Panc1 (cell line): ENCODE measurements at places on chromosomes 5 and 9. TPM values are rescaled to one million over a fixed set of nuclear protein-coding genes. Genes with fewer than 3 reads are reported as not detected.

The HSD17B3 gene
- 0.39 TPM for total RNA-seq

The CXCL14 gene
- total RNA-seq = not detected

The CARD9 gene
- total RNA-seq = 1.7 TPM

The SYK gene
- 0.28 TPM for total RNA-seq

The SLIT3 gene
- total RNA-seq = 26.4 TPM

The PLPP7 gene
- total RNA-seq = 3.3 TPM

The LECT2 gene
- total RNA-seq = not detected

The TAF11L5 gene
- total RNA-seq = not detected

The AJM1 gene
- 7.2 TPM for total RNA-seq

The SPATA31A3 gene
- total RNA-seq = not detected

The IER5L gene
- 44.6 TPM for total RNA-seq

The CD72 gene
- 0.72 TPM for total RNA-seq

The FBP2 gene
- total RNA-seq = not detected

The AGXT2 gene
- total RNA-seq = not detected

The CLK4 gene
- 23.4 TPM for total RNA-seq

The SLC4A9 gene
- not detected for total RNA-seq

The KIAA0825 gene
- total RNA-seq = 1.6 TPM

The ZDHHC11 gene
- total RNA-seq = 3.0 TPM
